T-cell (primary cell): ENCODE measurements at places on chromosomes 1 and 21. TPM values are rescaled to one million over a fixed set of nuclear protein-coding genes. Genes with fewer than 3 reads are reported as not detected.

DNA sequence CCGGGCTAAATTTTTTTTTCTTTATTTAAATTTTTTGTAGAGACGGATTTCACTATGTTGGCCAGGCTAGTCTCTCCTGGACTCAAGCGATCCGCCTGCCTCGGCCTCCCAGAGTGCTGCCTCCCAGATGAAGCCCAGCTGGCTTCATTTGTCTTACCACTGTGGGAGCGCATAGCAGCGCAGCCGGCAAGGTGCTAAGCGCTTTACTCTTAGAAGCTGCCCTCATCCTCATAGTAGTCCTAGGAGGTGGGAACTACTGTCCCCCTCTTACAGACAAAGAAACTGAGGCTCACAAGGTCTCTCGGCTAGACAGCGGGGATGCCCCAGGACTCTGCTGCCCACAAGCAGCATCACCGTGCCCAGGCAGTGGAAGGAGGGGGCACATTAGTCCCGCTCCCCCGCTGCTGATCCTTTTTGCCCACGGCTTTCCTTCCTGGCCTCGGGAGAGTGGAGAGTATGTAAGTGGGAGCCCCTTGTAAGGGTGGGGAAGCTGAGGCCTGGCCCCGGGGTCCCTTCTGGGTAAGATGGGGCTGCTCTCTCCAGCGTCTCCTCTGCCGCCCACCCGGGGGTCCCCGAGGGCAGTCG is 726 bp downstream of the TMEM54 start:
- DNase-seq: no peak

DNA sequence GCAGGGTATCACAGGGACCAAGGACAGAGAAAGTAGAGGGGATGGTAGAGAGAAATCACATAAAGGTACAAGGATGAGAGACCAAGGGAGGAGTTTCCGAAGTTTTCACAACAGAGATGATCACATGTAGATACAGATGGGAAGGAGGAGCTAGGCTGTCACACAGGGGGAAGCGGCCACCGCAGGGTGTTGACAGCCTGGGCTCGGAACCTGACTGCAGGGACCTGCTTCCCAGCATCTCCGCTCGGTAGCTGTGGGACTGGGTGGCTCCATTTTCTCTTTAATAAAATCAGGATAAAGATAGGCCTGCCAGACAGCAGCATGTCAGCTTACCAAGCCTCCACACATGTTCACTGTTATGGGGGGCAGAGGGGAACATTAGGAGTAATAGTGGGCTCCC is 32.3 kb downstream of the CDCA8 start:
- no peak for DNase-seq

DNA sequence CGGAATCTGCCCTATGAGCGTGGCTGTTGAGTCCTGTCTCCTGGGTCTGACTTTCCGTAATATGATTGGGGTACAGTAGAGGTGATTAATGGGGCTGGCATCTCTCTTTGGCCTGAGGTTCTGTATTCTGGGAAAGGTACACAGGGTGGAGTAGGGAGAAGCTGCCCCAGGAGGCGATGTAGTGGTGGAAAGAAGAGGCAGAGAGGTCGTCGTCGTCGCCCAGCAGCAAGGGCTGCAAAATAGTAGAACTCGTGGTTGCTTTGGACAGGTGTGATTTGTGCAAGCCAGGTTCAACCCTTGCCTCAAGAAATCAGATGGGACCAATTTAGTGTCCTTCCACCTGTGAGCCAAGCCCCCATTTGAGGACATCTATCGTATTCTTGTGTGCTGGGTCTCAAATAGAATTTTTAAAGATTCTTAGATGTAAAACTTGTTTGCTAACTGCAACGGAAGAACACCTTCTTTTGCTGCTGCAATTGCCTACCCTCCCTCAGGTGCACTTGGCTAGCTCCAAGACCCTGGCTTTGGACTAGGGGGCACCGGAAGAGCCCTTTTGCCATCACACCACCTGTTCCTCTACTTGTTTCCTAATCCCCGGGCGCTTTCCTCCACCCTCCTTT is 1.3 kb upstream of the HMGN2 start:
- no peak for DNase-seq

- no peak for DNase-seq
Measured at GRCh38 chr21:28737674-28738419, 254.8 kb downstream of the LTN1 start.

DNA sequence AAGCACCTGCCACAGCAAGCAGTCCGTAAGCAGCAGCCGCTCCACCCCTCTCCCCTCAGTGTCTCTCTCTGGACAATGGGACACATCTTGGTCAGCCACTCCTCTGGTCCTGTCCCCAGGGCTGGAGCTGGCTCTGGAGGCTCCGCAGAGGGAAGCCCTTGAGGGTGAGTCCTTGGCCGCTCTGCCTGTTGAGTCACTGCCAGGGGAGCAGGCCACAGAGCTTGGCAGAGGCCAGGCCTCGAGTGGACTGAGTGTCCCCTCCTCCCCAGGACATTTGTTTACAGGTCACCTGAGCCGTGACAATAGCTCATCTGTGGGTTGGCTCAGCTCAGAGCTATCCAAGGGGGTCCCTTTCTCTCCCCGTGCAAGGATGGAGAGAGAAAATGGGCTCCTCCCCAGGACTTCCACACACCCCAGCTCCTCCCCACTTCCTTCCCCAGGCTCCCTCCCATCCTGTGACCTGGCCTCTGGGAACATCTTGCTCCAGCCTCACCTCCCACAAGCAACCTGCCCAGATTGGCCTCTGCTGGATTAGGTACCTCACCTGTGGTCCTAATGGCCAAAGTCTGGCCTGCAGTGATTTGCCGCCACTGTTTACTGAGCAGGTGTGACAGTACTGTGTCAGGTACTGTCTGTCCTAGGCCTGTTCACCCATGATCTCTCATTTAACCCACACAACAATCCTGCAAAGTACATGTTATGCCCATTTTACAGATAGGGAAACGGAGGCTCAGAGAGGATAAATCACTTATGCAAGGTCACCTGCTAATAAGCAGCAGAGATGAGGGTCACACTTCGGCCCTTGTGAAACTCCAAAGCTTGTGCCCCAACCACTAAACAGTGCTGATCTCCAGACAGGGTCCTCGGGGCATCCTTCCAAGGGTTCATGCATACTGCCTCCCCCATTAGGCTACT is 4.8 kb downstream of the FAM131C start:
- DNase-seq: no peak

GRCh38 chr1:220680085-220680687 is 10.0 kb upstream of the C1orf115 start:
- DNase-seq: no peak

GRCh38 chr1:228429007-228429406 is 12.3 kb upstream of the TRIM17 start:
- DNase-seq: no peak

GRCh38 chr1:17673329-17674072 is 81.6 kb upstream of the ACTL8 start:
- DNase-seq: no peak

- DNase-seq: no peak
Measured at GRCh38 chr1:102853136-102853535, 255.2 kb downstream of the COL11A1 start.

GRCh38 chr1:162906485-162906884 is 45.5 kb upstream of the CCDC190 start:
- no peak for DNase-seq

DNA sequence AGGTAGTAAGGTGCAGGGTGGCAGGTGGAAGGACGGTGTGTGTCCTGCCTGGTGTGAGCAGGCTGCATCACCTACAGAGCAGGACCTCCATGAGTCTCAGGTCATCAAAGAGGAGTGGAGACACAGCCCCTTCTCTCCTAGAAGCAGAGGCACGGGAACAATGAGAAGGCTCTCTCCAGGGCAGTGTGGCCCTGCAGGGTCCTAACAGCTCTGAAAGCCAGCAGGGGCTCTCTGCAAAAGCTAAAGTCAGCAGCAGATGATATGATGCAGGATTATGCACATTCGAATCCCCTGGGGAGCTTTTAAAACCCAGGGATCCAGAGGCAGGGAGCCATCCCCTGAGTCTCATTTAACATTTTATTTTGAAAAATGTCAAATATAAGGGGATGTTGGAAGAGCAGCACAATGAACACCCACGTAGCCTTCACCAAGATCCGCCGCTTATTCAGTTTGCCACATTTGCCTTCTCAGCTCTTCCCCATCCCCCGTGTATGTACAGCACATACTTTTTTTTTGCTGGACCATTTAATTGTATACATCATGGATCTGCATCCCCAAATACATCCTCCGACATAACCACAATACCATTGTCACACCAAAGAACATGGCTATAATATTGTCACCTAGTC is 88.1 kb downstream of the CNIH3 start:
- DNase-seq: no peak

- DNase-seq: no peak
Measured at GRCh38 chr1:21811875-21812305, at the start of gene LDLRAD2. Gene LDLRAD2 (plus strand): TSS chr1:21812265. CDS start chr1:21812452, 187 bp downstream.

DNA sequence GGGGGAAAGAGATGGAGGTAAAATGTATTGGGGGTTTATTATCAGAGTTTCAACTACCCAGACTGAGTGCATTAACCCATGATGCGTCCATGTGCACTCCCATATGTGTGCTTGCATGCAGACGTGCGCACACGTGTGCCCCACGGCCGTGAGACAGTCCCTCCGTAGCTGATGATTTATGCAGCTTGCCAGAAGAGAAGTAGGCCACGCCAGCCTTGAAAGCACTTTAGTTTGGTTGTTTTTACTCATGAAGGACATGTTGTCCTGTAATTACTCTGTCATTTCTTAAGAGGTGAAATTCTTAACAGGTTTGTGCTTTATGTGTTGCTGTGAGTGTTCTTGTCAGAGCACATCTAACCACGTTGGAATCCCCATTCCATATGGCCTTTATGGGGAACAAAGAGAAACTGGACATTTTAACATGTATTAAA is 467.8 kb downstream of the LMO4 start:
- no peak for DNase-seq

DNA sequence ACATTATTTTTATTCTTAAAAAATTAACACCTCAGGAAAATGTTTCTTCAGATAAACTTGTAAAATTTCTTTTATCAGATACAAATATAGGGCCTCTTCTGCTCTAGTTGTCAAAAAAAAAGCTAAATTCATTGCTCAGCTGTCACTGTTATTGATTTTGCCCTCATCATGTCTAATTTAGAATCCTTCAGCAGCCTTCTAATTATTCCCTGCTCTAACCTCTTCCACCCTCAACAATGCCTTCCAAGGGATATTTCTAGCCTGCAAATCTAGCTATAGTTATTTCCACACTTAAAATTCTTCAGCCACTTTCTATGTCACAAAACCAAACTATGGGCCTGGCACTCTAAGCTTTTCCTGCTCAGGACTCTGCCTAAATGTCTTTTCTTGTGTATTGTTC is 25.2 kb downstream of the PDE4B start:
- no peak for DNase-seq

DNA sequence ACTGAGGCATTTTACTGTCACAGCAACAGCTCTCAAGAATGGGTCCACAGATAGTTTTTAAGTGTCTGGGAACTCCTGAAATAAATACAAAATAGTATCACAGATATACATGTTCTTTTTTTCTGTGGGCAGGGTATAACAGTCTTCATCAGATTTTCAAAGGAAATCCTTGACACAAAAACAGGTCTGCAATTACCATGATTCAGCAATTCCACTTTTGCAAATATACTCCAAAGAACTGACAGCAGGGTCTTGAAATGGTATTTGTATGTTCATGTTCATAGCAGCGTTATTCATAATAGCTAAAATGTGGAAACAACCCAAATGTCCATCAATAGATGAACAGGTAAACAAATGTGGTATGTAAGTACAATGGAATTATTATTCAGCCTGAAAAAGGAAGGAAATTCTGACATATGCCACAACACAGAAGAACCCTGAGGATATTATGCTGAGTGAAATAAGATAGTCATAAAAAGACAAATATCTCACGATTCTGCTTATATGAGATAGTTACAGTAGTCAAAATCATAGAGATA is 85.0 kb downstream of the EPS15 start:
- DNase-seq: no peak

DNA sequence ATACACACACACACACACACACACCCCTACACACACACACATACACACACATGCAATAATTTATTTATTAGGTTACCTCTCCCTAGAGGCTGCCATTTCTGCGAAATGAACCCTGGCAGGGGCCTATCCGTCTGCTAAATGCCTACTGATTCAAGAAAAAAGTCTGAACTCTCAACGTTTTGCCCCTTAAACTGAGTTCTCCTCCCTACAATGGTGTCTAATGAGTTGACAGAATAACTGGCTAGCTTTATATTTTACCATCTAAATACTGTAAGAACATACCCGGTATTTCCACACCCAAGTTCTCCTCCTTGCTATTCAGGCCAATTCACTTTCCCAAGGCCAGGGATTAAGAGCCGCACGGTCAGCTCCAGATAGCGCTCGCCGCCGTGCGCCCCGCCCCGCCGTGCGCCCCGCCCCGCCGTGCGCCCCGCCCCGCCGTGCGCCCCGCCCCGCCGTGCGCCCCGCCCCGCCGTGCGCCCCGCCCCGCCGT is 339 bp upstream of the RNPC3 start:
- DNase-seq: no peak

DNA sequence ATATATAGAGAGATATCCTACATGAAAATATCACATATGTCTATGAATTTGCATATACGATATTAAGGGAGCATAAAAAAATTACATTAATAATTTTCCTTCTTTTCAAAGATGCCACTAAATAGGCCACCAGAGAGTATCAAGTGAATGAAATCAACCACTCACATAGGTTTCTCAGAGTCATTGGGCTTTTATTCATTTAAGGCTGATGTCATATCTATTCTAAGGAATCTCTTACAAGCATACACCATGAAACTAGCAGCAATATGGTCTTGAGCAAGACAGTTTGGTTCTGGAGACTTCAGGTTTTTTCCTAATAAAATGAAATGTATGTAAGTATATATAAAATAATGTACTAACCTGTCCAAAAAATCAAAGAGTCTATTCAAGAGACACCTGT is 420.4 kb downstream of the PLA2G4A start:
- no peak for DNase-seq

Gene TMEM269
- 0.88 TPM for total RNA-seq

Gene PIGR
- not detected for total RNA-seq

Gene SPTA1
- total RNA-seq: 0.23 TPM

Gene EXTL1
- total RNA-seq: 0.12 TPM

Gene ATP1A2
- total RNA-seq: 0.10 TPM

Gene OLFML3
- total RNA-seq: 0.76 TPM

Gene FMOD
- not detected for total RNA-seq

Gene PAQR6
- total RNA-seq: 3.1 TPM

Gene RO60
- 62.0 TPM for total RNA-seq

Gene KIF17
- not detected for total RNA-seq
